GDM1 (cell line): ENCODE measurements at places on chromosomes 4 and X.

GRCh38 chr4:156832886-156833285 is 138.7 kb downstream of the PDGFC start:
- no peak for DNase-seq

DNA sequence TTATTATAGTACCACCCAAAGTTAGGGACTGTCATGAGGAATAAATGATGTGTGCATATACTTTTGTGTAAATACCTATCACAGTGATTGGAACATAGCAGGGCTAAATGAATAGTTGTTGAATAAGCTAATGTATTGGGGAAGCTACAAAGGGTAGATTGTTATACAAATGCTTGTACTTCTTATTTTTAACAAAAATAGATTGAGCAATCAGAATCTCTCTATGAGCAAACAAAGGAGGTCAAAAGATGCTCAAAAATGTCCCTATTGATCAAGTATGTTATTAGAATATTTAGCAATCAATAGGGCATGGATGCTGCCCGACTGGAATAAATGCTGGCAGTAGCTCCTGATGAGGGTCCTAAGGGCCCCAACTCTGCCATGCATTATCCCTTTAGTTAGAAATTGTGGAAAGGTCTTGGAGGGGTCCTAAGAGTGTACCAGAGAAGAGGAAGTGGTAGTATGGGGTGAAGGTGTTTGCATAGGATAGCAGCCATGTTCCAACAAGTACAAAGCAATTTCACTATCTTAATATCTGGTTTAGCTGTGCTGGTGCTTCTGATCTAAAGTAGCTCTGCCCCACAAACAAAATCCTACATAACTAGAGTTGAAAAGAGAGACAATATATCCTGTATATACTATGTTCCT is 33.1 kb upstream of the TAPT1 start:
- no peak for DNase-seq

DNA sequence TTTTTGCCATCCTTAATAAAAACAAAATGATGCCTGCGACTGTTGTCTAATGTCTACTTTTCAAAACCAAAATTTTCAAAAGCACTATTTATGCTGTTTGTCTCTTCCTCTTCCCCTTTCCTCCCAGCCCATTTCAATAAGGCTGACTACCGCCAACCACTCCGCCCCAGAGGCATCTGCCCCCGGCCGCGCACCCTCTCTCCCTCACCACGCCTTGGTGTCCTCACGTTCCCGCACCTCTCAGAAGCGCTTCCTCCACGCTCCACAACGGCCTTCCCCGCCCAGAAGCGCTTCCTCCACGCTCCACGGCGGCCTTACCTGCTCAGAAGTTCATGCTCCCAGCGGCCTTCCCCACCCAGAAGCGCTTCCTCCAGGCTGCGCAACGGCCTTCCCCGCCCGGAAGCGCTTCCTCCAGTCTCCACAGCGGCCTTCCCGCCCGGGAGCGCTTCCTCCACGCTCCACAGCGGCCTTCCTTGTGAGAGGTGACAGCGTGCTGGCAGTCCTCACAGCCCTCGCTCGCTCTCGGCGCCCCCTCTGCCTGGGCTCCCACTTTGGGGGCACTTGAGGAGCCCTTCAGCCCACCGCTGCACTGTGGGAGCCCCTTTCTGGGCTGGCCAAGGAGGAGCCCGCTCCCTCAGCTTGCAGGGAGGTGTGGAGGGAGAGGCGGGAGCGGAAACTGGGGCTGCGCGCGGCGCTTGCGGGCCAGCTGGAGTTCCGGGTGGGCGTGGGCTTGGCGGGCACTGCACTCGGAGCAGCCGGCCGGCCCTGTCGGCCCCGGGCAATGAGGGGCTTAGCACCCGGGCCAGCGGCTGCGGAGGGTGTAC is 490.4 kb upstream of the ZFP42 start:
- no peak for DNase-seq

- DNase-seq, result no peak
Observed at GRCh38 chr4:1807332-1807777, 14.3 kb downstream of the FGFR3 start.

DNA sequence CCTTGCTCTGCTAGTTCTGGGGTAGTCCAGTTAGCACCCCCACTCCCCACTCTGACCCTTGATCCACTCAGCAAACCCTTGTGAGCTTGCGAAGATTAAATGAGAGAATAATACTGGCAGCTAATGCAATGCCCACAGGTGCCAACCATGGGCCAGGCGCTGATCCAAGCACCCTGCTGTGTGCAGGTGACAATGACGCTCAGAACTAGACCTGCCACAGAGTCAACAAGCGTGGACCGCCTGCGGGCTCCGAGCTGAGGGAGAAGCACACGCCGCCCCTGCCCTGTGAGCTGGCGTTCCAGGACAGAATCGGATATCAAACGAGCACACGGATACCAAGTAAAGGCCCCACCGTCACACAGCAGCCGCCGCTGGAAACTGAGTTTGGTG is 129.2 kb downstream of the FAM53A start:
- no peak for DNase-seq

DNA sequence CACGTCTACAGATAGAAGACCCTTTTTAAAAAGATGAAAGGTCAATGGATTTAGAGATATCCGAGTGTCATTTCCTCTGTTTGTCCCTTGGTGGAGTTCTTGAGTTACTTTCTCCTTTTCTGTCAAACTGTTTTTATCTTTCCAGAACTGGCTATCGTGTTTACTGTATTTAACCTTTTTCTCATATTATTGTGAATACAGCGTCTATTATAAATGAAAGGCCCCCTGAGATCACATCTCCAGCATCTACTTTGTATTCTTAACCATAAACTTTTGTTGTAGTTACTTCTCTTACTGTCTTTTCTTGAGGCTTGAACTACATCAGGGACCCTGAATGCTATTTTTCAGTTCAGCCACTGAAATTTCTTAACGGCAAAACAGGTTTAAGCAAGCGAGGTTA is 4.0 kb upstream of the PCDH7 start:
- no peak for DNase-seq

GRCh38 chrX:86322913-86323312 is 174.7 kb downstream of the DACH2 start:
- no peak for DNase-seq

- DNase-seq, result no peak
Observed at GRCh38 chrX:66035667-66036066, 4.2 kb downstream of the VSIG4 start.

DNA sequence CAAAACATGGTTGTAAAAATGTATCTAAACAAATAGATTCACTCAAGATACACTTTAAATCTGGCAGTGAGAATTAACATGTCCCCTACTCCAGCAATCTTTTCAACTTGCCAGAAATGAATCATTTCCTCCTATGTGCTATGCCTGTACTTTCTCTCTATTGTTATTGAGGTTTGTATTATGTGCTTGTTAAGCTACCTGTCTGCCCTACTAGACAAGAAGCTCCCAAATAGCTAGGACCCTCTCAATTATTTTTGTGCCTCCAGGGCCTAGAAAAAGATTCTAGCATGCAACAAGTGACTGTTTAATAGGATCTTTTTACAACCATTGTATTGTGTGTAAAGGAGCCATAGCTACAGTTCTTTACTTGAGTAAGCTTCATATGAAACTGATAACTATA is 3.5 kb upstream of the SAP30 start:
- no peak for DNase-seq

GRCh38 chr4:76120199-76120598 is 28.0 kb downstream of the NUP54 start:
- no peak for DNase-seq

GRCh38 chr4:11625211-11625610 is 196.5 kb upstream of the HS3ST1 start:
- DNase-seq, result no peak

GRCh38 chrX:71533516-71533850 is 579 bp downstream of the OGT start:
- DNase-seq, result no peak

DNA sequence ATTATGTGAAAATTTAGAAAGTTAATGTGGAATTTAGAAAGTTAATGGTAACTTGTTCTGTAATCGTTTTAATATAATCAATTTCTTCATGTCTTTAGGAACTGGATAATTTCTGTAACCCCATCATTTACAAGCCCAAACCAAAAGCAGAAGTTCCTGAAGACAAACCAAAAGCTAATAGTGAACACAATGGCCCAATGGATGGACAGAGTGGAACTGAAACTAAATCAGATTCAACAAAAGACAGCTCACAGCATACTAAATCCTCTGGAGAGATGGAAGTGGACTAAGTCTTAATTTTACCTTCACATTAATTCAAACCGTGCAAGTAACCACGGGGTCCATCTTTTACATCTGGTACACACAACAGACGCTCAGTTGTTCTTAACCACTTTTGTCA is 48.1 kb upstream of the PLK4 start:
- no peak for DNase-seq

DNA sequence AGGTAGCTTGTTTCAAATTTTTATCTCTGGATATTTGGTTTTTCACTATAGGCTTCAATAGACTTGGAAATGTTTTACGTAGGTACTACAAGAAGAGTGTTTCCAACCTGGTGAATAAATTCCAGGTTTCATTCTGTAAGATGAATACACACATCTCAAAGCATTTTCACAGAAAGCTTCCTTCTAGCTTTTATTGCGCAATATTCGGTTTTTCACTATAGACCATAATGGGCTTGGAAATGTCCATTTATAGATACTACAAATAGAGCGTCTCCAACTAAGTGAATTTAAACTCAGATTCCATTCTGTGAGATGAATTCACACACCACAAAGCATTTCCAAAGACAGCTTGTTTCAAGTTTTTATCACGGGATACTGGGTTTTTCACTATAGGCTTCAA is 857.7 kb upstream of the HS3ST1 start:
- no peak for DNase-seq

DNA sequence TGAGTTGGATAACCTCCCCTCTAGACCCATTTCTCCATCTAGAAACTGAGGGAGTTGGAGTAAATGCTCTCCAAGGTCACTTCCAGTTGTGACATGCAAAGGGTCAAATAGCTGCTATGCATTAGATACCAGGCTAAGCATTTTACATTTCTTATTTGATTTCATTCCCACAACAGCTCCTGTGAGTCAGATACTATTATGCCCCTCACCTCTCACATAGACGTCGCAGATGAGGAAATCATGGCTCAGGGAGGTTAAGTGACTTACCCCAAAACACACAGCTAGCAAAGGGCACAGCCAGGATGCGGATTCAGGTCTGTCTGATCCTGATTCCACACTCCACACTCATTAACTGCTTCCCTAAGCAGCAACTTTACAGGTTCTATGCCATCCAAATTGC is 57.7 kb downstream of the PRPS1 start:
- no peak for DNase-seq

DNA sequence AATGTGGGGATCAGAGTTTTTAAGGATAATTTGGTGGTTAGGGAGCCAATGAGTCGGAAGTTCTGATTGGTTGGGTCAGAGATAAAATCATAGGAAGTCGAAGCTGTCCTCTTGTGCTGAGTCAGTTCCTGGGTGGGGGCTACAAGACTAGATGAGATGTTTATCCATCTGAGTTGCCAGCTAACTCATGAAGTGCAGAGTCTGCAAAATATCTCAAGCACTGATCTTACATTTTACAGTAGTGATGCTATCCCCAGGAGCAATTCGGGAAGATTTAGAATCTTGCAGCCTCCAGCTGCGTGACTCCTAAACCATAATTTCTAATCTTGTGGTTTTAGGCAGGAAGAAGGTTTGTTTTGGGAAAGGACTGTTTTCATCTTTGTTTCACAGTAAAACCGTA is 565.8 kb upstream of the SPANXN1 start:
- no peak for DNase-seq

DNA sequence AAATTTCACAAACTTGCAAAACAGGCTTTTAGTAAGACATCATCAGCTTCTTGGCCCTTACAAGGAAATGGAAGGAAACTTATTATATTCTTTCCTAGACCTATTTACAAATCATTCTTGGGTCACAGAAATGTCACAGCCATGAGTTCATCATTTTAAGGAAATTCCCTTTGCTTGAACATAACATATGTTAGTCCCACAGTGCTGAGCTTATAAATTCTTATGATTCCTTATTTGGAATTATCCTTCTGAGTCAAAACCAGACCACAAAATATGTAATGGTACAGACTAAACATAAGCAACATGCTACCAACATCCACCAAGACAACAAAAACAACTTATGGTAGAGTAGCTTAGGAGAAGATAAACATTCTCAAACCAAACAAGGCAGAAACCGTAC is 236.9 kb upstream of the CTSO start:
- DNase-seq, result no peak

GRCh38 chr4:5110901-5111300 is 59.6 kb downstream of the STK32B start:
- DNase-seq, result no peak

DNA sequence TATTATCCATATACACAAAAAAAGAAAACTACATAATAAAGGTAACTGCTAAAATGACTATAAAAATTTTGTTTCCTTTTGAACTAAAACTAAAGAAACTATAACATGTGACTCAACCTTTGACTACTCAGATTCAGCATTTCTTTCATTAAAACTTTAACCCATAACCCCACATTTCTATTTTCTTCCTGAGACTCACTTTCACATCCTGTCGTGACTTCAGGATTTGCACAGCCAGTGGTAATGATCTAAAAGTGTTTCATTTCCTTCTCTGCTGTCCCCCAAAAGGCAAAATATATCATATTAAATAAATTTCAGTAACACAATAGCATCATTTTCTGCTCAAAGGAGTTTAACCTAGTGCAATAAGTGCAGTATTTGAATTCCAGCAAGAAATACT is 1022.4 kb upstream of the DIAPH2 start:
- DNase-seq, result no peak

DNA sequence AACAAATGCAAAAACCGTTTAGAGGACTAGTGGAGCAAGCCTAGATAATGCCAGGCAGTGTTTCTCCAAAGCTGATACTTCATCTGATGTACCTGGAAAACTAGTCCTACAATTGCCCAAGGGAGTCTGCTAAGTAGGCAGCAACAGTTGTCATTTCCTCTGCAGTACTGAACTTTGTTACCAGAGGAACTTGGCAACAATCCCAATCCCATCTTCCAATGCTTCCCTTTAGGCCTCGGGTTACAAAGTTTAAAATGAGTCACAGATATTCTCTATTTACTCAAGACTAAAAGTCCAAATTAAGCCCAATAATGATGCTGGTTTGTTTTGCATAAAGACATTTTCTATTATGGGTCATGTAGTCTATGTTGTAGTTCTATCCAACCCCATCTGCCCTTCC is 120.0 kb upstream of the GLRA2 start:
- DNase-seq, result no peak
